ENCODE measurements at places on chromosomes 5 and 9.

- no peak for DNase-seq
These were observed 133.7 kb upstream of the EDIL3 start for GRCh38 chr5:84518370-84518769.

- DNase-seq, result no peak
These were observed 11.0 kb downstream of the IFNA21 start for GRCh38 chr9:21155501-21155900.

DNA sequence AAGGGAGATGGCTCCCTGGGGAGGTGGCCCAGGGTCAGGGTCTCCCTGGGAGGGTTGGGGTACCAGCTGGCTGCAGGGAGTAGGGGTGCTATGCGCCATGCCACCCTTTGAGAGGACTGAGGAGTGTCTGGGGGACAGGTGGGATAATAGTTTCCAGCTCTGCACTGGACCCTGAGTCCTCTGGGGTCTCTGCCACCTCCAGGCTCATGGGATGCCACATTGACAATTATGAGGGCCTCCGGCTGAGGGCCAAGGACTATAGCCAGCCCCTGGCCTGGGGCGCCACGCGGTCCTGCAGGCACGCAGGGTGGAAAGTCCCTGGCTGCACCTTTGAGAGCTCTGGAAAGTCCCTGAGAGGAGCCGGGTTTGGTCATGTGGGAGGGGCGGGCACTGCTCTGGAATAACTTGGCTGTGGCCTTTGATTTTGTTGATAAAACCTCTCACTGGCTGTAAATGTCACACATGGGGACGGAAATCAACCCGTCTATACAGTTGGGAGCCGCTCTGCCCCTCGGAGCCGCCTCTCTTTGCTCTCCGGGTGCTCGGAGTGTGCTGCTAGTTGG lies 16.0 kb downstream of the TRAF2 start:
- peak; percentile 80 for DNase-seq

DNA sequence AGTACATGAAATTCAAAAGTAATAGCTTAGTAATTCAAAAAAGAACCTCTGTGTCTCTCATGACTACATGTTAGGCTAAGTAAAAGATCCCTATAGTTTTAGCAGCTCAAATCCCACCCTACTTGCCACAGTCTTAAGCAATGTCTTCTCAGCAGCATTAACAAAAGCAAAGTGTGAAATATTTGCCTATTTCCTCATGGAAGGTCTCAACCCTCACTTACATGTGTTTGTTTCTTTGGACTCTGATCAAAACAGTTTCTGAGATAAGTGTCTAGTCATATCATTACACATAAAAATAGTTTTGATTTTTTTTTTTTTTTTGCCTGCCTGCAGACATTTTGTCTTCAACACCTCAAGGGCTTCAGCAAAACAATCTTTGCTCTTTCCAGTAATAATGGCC lies 310.5 kb downstream of the CETN3 start:
- DNase-seq, result no peak

- no peak for DNase-seq
These were observed 251.1 kb downstream of the PDZD2 start for GRCh38 chr5:31890046-31890445.

- no peak for DNase-seq
These were observed 85.2 kb downstream of the NR3C1 start for GRCh38 chr5:143318270-143318669.

DNA sequence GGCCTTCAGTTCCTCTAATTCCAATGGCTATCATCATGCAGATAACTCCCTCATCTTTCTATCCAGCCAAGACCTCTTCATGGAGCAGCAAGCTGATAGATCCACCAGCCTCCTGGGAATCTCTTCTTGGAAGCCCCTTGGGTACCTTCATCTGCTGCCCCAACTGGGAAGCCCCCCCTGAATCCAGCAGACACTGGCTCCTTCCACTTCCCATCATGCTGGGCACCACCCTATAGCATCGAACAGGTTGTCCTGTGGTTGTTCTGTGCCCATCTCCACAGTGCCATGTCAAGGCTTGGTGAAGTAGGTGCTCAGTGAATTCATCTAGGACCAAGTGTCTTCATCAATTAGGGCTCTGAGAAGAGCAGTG lies 410.4 kb upstream of the KLF4 start:
- DNase-seq, result no peak

- no peak for DNase-seq
These were observed 2.8 kb upstream of the ECM2 start for GRCh38 chr9:92538541-92538940.

DNA sequence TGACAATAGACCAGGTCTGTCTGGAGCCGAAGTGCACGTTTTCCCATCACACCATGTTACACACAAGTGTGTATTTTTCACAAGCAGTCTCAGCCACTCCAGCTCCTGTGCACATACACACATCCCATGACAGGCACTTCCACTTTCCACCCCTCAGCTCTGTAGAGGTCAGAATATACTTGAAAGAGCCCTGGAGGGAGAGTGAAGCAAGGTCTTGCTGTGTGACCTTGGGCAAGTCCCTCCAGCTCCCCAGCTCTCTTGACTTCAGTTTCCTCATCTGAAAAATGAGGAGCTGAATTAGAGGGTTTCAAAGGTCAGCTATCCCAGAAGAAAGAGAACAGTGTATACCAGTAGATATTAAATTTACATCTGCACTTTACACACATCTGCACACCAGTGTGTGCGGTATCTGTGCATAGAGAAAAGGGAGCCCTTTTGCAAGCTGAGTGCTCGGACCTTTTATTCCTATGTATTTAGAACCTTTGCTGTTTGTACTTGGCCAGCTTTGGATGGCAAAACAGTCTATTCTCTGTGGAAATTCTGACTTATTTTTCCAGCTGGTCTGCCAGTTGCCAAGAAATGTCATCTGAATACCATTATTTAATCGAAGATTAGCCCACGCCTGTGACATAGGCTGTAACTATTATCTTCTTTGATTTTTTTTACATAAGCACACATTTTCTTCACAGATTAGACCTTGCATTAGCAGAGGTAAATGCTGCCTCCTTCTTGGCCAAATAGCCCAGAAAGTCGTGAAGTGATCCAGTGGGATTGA lies 528.0 kb downstream of the BNC2 start:
- DNase-seq, result no peak

GRCh38 chr5:115898656-115899055 lies 56.9 kb downstream of the AP3S1 start:
- DNase-seq, result no peak

DNA sequence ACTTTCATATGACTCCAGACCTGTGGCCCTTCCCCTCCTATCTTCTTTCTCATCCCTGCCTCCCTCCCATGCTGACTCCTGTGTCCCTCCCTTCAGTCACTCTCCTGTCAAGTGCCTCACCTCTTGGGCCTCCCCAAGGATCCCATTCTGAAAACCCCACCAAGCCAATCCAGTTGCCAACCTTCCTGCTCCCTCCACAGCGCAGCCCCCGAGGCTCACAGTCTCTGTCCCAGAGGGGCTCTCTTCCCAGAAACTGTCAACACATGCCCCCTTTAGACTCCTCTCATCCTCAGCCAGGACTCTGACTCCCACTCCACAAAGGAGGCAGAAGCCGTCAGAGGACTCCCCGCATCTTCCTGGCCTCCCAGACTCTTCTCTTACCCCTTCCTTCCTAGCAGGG lies 30.8 kb downstream of the ACSL6 start:
- DNase-seq, result no peak

DNA sequence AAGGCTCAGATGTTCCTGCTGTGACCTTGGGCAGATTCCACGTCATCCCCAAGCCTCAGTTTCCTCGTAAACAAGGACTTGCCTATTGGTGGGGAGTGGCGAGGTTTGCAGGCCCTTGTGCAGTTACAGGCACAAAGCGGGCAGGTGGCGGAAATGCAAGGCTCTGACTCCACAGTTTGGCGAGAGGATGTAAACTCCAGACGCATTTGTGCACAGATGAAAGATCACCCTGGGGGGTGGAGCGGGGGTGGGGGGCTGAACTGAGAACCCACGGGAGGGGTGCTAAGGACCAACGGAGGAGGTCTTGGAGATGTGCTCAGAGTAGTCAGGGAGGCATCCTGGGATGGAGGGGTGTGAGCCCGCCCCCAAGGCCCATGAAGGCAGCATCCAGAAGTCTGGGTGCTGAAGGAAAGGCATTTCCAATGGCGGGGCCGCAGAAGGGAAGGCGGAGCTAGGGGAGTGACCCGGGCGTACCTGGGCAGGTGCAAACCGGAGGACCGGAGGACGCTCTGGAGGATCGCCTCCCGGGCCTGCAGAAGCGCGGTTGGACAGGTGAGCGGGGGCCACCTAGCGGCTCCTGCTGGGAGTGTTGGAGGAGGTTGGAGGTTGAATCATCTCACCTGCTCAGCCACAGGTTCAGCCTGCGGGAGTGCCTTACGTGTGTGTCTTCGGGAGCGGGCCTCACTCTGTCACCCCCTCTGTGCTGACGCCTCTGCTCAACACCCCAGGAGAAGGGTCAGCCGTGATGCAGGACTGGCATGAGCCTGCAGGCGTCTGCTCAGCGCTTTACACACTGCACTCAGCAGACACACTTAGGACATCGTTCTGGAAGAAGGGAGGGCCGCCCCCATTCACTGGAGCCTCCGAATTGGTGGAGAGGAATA lies 1.9 kb upstream of the FIBCD1 start:
- peak; percentile 45 for DNase-seq

DNA sequence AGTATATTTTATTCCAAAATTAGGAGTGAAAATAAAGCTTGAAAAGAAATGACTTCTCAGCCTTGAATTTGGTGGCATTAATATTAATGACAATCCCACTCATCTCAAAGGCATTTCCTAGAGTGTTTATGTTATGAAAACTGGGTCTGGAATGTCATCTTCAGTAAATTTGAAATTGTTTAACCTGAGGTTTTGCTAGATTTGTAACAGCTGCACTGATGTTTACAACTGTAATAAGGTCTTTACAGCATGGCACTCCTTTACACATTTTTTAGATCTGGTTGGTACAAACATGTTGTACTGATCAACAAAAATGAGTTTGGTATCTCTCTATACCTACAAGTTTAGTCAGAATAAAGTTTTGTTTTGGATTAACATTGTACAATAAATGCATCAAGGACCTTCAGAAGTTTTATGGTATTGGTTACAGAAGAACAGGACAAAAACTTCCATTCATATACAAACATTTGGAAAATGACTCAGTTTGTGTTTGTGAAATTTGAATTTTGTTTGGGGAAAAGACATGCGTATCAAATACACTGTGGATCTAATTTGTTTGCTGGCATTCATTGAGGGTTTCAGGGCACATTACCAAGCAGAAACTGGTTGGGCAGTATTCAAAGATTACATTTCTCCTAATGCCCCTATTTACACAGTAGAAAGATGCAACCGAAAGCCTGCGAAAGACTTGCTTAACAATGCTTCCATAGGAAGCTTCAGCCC lies 11.6 kb downstream of the FANCC start:
- no peak for DNase-seq

DNA sequence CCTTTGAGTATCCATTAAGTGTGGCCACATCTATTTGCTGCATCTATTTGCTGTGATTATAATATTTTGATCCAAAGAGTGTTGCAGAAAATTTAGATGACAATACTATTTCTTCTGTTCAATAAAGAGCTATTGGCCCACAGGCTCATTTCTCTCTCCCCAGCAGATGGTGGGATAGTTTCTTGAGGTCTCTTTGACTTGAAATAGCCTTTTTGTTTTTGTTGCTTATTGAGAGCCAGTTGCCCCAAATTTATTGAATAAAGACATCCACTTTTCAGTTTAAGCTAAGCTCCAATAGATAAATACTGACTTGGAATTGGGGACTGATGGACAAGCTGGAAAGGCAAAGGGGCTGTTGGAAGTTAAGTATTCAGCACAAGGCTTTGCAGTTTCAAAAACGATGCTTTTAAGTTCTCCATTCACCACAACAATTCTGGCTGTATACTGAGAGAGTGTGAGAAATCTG lies 290.1 kb upstream of the MPDZ start:
- DNase-seq, result no peak

DNA sequence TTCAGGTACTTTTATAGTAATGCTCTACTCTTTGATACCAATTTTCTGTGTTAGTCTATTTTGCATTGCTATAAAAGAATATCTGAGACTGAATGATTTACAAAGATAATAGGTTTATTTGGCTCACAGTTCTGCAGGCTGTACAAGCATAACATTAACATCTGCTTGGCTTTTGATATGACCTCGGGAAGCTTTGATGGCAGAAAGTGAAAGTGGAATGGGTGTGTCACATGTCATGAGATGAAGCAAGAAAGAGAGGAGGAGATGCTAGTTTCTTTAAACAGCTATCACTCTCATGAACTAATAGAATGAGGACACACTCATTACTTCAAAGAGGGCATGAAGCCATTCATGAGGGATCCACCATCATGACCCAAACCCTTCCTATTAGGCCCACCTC lies 270.9 kb upstream of the IL12B start:
- DNase-seq, result no peak

DNA sequence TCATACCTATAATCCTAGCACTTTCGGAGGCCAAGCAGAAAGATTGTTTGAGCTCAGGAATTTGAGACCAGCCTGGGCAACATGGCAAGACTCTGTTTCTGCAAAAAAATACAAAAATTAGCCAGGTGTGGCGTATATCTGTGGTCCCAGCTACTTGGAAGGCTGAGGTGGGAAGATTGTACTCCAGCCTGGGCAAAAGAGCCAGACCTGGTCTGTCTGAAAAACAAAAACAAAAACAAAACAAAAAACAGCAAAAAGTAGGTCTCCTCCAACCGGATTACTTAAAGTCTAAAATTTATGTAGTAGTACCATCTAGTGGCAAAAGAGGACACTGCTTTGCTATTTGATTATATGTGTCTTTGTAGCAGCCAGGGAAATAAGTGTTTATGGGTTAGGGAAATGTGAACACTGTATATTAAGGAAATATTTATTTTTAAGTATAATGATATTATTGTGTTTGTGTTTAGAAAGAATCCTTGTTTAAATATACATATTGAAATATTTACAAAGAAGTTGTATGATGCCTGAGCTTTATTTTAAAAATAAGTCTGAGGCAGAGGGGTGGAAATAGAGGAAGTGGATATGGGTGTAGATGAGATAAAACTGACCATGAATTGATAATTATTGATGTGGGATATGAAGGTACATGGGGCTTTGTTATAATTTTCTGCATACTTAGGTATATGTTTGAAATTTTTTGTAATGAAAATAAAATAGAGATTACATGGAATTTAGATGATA lies 20.0 kb downstream of the APC start:
- peak; percentile 61 for DNase-seq

GRCh38 chr5:50663636-50664035 lies 2.8 kb upstream of the PARP8 start:
- no peak for DNase-seq

DNA sequence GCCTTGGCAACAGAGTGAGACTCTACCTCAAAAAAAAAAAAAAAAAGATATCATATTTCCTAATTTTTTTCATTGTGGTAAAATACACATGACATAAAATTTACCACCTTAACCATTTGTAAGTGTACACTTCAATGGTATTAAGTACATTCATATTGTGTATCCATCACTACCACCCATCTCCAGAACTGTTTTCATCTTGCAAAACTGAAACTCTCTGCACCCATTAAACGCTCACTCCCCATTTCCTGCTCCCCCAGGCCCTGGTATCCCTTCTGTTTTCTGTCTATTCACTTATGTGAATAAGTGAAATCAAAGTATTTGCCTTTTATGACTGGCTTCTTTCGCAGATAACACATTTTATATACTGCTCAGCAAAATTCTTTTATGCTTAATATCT lies 12.8 kb downstream of the LRRC8A start:
- DNase-seq, result peak; percentile 73

- DNase-seq, result peak; percentile 51
These were observed 37.4 kb downstream of the CPEB4 start for GRCh38 chr5:173925449-173926071.

GRCh38 chr9:98108531-98109031 lies 10.4 kb downstream of the TRIM14 start:
- no peak for DNase-seq
